LHCN-M2 (cell line): ENCODE measurements at places on chromosomes 3 and 15.
A peak's percentile ranks its signal among the peaks of the same experiment; 100 is the strongest.

- no peak for DNase-seq
These were observed 876 bp downstream of the PLSCR1 start for GRCh38 chr3:146543461-146544001.

DNA sequence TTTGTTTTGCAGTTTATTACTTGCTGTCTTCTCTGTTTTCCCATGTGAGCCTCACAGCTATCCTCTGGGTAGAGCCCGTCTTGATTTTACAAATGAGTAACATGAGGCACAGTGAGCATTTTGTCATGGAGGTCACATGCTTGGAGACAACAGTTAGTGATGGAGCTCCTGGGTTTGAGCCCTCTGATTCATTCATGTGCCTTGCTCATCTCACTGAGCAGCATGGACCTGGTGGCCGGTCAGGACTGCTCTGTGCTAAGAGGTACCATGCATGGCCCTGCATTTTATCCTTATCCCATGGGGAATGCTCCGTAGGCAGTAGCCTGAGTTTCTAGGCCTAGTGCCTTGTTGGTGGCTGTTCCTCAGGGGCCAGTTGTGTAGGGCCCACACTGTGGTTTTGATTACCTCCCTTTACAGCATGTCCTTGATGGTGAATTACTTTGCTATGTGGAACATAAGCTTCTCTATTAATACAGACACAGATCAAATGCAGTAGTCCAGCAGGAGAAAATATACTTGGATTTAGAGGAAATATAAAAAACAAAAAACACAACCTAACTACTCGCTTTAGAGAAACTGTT is 35.6 kb downstream of the MAP2K5 start:
- no peak for DNase-seq

- peak; percentile 65 for DNase-seq
These were observed 196.4 kb downstream of the VGLL3 start for GRCh38 chr3:86794361-86795065.

GRCh38 chr3:171715155-171715554 is 95.1 kb downstream of the PLD1 start:
- DNase-seq, result no peak

- no peak for DNase-seq
These were observed 61.1 kb upstream of the ZBTB20 start for GRCh38 chr3:115208066-115208750.
